ENCODE measurements at places on chromosomes 7 and 10. TPM values are rescaled to one million over a fixed set of nuclear protein-coding genes. Genes with fewer than 3 reads are reported as not detected.

The GIMAP1 gene
- not detected for total RNA-seq

The HMX2 gene
- not detected for total RNA-seq

The FBXL13 gene
- total RNA-seq = not detected

The EMX2 gene
- not detected for total RNA-seq

The VGF gene
- 2.5 TPM for total RNA-seq

The ANKRD30A gene
- total RNA-seq = 0.12 TPM

The TMEM130 gene
- not detected for total RNA-seq

The PNLIP gene
- not detected for total RNA-seq

The CNNM1 gene
- 3.3 TPM for total RNA-seq

The CASTOR2 gene
- 7.7 TPM for total RNA-seq

The CCDC3 gene
- total RNA-seq = not detected

The IFIT1B gene
- total RNA-seq = not detected

The AKR1B15 gene
- 0.29 TPM for total RNA-seq

DNA sequence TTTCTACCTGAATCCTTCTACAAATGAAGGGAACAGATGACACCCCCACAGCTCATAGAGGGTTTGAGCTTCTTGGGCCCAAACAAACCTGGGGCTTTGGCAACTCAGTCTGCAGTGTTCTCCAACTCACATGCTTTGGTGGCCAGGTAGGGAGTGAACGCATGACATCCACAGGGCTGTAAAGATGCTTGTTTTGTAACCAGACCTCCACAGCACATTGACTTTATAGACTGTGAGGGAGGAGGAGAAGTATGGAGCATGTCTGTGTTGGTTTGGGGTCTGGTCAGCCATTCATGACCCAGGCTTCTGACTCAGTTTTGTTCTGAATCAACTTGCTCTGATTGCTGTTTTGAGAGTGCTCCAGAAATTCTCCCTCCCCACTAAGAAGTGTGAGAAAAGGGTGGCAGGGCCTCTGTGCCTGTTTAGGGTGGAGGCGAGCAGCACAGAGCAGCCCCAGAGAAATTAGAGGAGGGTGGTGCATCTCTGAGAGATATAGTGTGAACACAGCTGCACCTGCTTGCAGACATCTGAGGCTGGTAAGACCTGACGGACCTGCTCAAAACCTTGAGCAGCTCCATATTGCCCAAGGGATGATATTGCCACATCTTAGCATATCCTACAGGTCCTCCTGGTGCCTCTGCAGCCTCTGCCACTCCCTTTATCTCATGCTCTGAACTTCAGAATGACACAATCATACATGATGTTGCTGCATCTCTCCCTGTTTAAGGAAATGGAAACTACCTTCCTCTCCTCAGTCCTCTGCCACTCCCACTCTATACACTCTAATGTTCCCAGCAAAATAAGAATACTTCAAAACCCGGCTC lies 287.7 kb downstream of the ABCA13 start:
- peak; percentile 7 for DNase-seq

GRCh38 chr7:50920031-50920635 lies 137.4 kb upstream of the GRB10 start:
- DNase-seq = peak; percentile 22

- peak; percentile 99 for DNase-seq
Measured at GRCh38 chr10:62454687-62455397, 80.7 kb downstream of the ZNF365 start.

DNA sequence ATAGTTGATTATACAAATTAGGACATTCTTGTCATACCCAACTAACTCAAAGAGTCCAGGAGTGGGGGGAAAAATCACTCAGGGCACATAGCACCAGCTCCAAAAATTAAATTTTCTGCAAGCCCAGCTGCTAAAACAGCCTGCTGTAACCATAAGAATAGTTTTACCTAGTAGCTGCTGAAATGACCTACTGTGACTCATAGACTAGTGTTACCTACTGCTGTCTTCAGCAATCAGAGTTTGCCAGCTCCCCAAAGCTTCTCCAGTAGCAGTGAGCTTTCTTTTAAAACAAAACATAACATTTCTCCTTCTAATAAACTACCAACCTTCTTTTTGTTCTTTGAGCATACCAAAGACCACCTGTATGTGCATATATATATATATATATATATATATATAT lies 4.2 kb upstream of the ARHGAP12 start:
- peak; percentile 44 for DNase-seq

GRCh38 chr7:69633122-69633831 lies 35.0 kb downstream of the AUTS2 start:
- no peak for DNase-seq

DNA sequence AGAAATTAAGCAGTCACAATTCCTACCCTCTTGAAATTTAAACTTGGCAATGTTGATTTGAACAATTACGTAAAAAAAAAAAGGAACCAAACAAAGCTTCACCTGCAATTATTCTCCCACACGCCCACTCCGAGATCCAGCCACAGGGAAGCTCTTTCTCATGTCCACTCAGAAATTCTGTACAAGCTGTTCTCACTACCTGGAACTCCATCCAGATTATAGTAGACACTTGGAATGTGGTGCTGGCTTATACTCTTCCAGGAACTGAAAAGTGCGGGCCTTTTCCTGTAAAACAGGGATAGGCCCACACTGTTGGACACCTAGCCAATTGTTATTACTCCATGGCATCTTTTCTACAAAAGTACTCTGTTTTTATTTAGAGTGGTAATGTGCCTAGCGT lies 20.3 kb upstream of the TOMM7 start:
- no peak for DNase-seq

DNA sequence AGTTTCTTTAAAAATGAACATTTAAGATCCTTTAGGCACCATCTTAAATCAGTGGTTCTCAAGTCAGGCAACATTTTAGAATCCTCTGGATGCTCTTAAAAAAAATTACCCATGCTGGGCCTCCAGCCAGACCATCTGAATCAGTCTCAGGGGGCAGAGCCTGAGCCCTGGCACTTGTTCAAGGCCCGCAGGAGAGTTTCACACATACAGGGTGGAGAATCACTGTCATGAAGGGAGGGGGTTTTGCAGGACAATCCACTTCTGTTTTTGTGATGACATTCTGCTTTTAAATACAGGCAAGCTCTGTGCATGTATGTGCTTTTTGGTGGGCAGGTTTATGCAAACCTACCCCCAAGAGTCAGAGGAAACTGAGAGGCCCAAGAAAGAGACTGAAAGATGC lies 268.6 kb downstream of the SEC23IP start:
- no peak for DNase-seq

GRCh38 chr10:133381036-133381435 lies 2.0 kb downstream of the PAOX start:
- DNase-seq = no peak

DNA sequence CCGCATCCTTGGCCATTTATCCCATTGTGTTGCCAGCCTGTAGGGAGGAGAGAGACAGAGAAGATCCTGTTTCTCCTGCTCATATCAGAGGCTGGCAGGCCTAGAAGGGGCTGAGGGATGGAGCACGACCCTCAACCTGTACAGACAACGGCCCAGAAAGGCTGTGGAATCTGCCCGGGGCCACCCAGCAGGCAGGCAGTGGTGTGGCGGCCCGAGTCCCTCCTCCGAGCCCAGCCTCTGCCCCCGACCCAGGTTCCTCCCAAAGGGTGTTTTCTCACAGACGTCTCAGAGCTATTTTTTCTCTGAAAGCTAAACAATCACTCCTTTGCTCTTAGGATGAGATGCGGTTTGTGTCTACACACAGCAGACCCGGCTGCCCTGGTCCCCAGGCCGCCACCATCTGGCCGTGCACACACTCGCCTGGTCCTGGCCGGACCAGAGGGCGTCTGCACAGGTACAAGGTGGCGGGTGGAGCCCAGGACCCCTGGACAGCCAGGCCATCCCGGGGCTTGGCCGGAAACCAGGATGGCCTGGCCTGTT lies 69.3 kb downstream of the FOXL3 start:
- no peak for DNase-seq

GRCh38 chr7:45229156-45229920 lies 71.7 kb downstream of the RAMP3 start:
- no peak for DNase-seq

DNA sequence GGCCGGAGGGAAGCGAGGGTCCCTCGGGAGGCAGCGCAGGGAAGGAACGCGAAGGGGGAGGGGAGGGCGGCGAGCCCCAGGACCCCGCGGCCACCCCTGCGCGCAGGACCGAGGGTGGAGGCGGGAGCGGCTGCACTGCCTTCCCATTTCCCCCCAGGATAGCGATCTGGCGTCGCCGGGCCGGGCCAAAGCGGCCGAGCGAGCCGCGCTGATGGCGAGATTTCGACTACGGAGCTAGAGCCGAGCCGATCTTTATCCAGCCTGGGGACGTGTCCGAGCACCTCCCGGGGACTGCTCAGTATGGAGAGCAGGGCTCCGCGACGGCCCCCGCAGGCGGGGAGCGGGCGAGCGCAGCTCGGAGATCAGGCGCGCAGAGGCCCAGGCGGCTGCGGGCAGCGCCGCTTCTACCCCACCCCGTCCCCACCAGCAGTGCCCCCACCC lies 590 bp upstream of the CRTAC1 start:
- no peak for DNase-seq

DNA sequence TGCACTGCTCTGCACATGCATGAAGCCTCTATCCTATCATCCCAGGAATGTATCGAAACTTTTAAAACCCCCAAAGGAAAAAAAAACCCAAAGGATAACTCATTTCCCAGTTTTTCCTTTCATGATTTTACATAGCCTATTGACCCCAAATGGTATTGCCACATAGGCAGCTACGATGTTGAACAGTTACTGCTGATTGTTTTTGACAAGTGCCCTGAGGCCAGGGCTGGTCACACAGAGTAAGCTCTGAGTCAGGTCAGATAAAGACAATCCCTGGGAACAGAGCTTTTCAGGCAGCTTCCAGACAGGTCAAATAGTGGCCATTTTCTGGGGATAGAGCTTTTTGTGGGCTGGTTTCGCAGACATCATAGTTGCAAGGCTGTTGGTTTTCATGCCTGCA lies 52.1 kb downstream of the MYL10 start:
- peak; percentile 18 for DNase-seq

GRCh38 chr10:30059209-30060107 lies at the start of gene JCAD:
Gene JCAD, minus strand, starts transcription at chr10:30059586. Its CDS starts 11,774 bp downstream, at chr10:30047812.
- peak; percentile 46 for DNase-seq

DNA sequence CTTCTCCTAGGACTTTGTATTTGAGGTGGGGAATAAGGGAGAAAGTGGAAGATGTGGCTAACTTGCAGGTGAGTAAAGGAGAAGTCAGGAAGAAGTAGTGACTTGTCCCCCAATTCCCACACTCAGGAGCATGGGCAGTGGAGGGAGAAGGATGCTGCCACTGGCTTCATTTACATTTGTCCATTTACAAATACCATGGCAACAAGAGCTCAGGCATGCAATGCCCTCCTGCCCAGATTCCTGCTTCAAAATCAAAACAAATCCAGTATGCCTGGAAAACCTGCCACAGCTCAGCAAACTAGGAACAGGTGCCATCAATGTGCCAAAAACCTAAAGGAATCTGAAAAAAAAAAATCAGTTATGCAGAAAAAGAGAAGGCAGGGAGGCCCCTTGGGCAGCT lies 139.9 kb downstream of the KCNMA1 start:
- DNase-seq = no peak

DNA sequence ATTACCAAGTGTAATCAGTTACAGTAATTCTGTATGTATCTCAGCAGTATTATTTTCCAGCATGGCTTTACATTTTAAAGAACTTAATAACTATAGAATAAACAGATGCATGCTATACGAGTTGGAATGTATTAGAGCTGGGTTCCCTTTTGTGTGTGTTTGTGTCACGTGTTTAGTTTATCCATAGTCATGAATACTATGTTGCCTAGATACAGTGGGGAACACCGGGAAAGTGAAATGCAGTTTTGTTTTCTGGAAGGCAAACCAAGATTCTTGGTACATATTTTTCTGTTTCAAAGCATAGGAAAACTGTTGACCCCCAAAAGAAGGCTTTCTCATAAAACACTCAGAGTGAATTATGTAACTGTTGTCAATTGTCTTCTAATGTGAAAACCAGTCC lies 119.0 kb downstream of the FANK1 start:
- DNase-seq = no peak

GRCh38 chr7:44309271-44310091 lies 15.9 kb downstream of the CAMK2B start:
- peak; percentile 11 for DNase-seq

GRCh38 chr10:79299397-79300241 lies 47.6 kb upstream of the PPIF start:
- peak; percentile 93 for DNase-seq

DNA sequence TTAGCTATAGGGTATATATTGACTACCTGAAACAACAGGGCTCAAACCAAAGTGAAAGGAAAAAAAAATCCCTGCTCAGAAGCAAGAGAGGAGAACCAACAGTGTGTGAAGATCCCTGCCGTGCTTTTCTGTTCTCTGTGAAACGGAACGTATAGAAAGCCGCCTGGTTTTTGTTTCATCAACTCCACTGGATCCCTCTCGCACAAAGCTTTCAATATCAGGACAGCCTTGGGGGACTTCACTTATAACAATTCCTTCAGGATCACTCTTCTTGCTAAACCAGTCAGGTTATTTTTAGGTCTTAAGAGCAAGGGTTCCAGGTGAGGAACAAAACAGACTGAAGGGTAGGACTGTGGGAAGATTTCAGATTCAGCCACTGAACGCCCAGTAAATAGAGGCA lies 151.1 kb upstream of the CACNA2D1 start:
- DNase-seq = no peak

DNA sequence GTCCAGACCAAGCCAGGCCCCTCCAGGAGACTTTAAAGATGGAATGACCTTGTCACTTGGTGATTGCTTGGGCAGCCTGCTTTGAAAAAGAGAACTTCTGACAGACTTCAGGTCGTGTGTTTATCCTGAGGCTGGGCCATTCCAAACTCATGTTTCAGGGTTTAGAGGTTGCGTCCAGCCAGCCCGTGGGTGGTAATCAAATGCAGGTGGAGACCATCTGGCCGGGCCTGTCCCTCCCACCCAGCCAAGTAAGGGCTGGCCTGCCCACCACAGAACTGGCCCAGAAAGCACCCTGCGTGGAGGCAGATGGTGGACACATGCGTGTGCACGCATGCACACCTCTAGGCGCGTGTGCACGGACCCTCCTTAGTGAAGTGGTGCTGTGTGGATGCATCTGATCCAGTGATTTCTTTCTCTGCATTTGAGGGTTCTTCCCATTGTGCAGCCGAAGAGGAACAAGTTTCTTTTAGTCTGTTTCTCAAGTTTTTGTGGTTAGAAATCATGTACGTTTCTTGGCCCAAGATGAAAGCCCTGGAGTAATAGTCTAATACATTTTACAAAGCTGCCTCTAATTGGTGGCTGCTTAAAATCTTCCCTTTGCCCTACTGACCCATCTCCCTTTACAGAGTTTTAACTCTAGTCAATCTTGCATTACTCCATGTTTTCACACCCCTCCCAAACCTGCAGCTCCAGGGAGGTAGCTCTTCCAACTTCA lies 43.0 kb downstream of the SUFU start:
- no peak for DNase-seq

- peak; percentile 31 for DNase-seq
Measured at GRCh38 chr10:6678211-6678803, 98.2 kb upstream of the PRKCQ start.

DNA sequence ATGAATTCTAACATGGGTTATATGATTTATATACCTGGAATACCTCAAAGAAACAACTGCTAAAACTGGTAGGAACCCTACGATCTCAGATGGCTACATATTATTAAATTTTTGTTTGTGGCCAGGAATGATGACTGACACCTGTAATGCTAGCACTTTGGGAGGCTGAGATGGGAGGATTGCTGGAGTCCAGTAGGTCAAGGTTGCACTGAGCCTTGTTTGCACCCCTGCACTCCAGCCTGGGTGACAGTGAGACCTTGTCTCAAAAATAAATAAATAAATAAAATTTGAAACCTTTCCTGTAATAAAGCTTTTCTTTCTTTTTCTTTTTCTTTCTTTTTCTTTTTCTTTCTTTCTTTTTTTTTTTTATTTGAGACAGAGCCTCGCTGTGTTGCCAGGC lies 61.2 kb downstream of the MPLKIP start:
- DNase-seq = no peak

GRCh38 chr7:114099337-114099736 lies 180.5 kb upstream of the PPP1R3A start:
- no peak for DNase-seq

All from PC-3 (cell line).